Hippocampal formation (tissue), 2 donors: ENCODE measurements at places on chromosomes 3 and 15.

- no peak for DNase-seq
These were observed 60.7 kb downstream of the CACNA1D start for GRCh38 chr3:53555068-53555588.

- DNase-seq: no peak
These were observed 72.8 kb upstream of the ANKRD34C start for GRCh38 chr15:79209690-79210089.

DNA sequence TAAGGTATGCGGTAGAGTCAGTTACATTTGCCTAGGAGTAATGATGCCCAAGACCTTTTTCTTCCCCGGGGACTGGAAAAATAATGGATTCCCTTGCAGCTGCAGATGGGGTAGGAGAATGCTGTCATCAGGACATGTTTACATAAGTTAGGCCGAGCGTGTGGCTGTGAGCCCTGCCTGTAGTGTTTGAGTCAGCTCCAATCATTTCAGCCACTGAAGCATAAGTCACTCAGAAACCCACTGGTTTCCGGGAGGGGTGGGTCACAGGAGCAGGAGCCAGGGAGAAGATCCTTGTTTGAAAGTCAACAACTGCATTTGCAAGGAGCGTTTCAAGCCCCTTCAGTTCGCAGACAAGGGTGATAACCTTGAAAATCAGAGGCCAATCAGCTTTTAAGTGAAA lies 562.3 kb downstream of the MCTP2 start:
- DNase-seq: no peak

- no peak for DNase-seq
These were observed 81.7 kb downstream of the TAMM41 start for GRCh38 chr3:11764931-11765363.

GRCh38 chr3:43132870-43133636 lies 27.2 kb upstream of the POMGNT2 start:
- no peak for DNase-seq

DNA sequence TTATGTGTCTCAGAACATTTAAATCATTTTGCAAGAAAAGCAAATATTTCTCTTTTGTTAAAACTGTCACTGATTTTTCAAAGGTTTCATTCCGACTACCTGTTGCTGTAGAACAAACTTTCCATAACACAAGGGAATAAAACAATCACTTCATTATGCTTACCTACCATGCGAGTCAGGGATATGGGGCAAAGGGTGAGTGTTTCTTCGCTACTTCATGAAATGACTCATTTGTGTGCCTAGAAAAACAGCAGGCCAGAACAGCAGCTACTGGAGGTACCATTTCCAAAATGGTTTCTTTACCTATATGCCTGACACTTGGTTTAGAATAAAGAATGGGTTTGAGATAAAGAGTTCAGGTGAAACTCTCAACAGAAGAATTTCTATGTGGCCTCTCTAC lies 712.5 kb downstream of the PLOD2 start:
- no peak for DNase-seq

GRCh38 chr3:169186596-169186995 lies 476.9 kb downstream of the MECOM start:
- DNase-seq: no peak

DNA sequence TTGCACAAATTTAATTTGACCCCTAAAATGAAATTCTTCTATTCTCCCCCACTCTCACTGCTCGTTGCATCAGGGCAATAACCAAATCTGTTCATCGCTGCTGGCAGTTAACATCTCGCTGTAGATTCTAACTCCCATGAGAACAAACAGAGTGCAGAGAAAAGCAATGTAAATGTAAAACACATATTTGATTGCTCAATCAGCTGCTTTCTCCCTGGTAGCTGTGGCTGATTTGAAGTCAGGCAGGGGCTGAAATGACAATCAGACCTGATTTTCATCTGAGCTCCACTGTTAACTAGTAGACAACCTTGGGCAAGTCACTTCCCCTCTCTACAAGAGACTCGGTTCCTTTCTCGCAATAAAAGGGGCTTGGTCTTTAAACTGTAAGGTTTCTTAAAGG lies 119.8 kb upstream of the CPNE4 start:
- no peak for DNase-seq

- DNase-seq: no peak
These were observed 675.1 kb downstream of the NLGN1 start for GRCh38 chr3:174072675-174073074.

DNA sequence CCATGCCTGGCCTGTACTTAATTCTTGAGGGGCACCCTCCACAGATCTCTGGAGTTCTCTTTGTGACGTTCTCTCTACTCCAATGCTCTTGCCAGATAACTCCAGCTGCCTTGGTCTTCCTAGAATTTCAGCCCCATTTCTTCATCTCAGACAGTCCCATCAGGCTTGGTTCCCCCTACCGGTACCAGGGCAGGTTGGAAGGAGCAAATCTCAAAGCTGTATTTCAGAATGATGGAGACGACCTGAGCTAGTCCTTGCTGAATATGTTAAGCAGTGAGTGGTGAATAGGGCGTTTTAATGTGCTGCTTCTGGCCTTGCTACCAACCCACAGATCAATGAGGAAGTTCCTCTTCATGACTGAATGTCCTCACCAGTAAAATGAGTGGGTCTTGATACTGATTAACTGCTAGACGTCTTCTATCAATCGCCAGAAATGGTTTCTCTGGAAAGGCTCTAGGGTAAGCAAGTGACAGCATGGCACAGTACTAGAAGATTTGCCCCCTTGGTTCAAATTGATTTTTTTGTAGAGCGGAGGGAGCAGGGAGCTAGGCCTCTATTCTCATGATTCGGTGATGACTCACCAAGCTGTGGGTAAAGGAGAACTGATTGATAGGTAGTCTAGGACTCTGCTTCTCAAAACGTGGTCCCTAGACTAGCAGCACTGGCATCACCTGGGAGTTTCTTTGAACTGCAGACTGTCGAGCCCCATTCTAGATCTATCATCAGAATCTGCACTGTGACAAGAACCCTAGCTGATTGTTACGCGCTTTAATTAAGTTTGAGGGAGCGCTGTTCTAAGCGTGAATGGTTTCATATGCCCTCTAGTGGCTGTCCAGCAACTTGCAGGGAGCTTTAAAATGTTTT lies 67.8 kb downstream of the UBP1 start:
- DNase-seq: peak; percentile 48

DNA sequence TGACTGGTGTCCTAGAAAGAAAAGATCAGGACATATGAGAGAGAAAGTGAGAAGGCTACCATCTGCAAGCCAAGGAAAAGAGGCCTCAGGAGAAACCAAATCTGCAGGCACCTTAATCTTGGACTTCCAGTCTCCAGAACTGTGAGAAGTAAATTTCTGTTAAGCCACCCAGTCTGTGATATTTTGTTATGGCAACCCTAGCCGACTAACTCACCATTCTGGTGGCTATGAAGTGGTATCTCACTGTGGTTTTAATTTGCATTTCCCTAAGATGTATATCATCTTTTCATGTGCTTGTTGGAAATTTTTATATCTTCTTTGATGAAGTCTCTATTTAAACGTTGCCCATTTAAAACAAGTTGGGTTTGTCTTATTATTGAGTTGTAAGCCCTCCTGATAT lies 40.6 kb downstream of the ILDR1 start:
- no peak for DNase-seq

DNA sequence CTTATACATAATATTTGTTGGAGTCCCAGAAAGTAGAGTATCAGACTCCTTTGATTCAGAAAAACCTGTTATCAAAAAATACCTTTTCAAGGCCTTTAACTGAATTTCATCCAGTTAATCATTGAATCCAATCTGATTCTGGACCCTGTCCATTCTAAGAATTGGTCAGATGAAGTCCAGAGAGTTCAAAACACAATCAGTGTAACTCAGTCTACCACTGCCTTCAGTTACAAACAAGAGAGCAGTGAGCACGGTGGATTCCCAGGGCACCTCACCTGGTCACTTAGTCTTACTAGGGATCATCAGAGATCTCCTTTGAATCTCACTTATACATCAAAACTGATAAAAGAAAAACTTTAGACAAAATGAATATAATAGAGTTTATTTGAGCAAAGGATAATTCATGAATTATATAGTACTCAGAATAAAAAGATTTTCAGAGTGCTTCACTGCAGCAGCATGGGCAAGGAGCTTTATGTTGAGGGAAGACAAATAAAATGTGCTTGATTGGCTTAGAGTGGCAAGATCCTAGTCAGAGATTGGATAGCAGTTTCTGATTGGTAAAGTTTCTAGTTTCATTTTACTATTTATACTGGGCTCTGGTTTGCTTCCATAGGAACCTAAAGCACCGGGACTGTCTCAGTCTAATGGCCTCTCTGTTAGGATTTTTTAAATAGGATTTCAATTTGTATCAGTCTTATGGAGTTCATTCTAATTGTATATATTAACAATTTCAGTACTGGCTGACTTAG lies 474.9 kb upstream of the GOLIM4 start:
- DNase-seq: no peak

- no peak for DNase-seq
These were observed 182.8 kb downstream of the KCNAB1 start for GRCh38 chr3:156303001-156303707.

DNA sequence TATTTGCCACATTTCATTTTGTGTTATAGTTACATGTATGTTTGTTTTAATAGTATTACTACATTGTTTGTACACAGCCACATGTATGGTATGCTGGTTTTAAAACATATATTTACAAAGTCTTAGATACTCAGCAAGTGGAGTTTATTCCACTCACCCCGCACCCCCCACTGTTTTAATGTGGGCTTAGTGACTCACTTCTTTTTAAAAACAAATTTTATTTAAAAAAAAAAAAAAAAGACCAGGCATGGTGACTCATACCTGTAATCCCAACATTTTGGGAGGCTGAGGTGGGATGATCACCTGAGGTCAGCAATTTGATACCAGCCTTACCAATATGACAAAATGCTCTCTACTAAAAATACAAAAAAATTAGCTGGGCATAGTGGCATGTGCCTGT lies 26.9 kb upstream of the TJP1 start:
- DNase-seq: no peak

DNA sequence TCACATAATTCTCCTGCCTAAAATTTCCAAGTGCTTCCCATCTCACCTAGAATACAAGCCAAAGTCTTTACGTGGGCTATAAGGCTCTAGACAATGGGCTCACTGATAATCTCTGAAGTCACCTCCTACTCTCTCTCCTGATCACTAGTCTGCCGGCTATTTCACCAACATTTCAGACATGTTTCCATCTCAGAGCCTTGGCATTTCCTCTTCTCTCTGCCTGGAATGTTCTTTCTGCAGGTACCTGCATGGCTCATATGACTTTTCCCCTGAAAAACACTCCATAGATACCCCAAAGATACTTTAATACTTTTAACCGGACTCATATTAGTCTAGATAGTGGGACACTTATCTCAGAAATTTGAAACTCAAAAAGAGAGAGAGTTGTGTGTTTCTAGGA lies 32.7 kb downstream of the CD200 start:
- DNase-seq: no peak

DNA sequence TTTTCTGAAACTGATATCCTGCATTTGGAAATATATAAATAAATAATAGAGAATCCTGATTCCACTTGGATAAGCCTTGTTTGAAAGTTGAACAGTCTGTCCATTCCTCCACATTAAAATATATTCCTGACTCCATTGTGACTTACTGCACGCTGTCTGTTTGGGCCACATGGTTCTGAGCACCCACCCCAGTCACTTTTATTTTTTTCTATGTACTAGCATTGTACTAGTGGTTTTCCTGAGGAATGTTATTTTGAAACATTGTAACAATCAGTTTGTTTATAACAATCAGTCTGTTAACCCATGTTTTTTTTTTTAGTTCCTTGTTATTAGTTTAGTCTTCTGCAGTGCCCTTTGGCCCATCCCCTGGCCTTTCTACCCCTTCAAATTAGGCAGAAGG lies 87.4 kb upstream of the CCNL1 start:
- DNase-seq: no peak

- DNase-seq: no peak
These were observed 1.6 kb downstream of the C3orf38 start for GRCh38 chr3:88151358-88151757.

- DNase-seq: no peak
These were observed 38.2 kb downstream of the B3GALNT1 start for GRCh38 chr3:161066930-161067329.

- no peak for DNase-seq
These were observed 421.6 kb upstream of the CBLB start for GRCh38 chr3:106290304-106290997.

DNA sequence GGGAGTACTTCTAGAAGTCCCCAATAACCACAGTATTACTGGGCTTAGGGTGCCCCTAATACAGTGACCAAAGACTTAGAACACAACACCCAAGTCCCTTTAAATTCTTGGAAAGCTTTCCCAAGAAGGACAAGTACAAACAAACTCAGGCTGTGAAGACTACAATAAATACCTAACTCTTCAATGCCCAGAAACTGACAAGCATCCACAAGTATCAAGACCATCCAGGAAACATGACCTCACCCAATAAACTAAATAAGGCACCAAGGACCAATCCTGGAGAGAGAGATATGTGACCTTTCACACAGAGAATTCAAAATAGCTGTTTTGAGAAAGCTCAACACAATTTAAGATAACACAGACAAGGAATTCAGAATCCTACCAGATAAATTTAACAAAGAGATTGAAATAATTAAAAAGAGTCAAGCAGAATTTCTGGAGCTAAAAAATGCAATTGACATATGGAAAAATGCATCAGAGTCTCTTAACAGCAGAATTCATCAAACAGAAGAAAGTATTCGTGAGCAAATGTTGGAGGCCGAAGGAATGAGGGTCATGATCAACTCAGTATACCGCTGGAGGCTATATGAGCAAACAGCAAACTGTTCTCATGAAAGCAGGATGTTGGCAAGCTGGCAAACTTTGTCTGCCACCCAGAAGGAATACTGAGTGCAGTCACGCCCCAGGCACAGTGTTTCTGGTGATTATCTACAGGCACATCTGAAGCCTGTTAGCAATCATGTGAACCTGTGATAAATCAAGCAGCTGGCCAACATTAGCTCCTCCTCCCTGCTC lies 87.0 kb upstream of the NECTIN3 start:
- no peak for DNase-seq

GRCh38 chr3:126353694-126354321 lies 3.4 kb downstream of the KLF15 start:
- DNase-seq: no peak

GRCh38 chr3:98657457-98657856 lies 64.0 kb upstream of the CPOX start:
- DNase-seq: no peak

DNA sequence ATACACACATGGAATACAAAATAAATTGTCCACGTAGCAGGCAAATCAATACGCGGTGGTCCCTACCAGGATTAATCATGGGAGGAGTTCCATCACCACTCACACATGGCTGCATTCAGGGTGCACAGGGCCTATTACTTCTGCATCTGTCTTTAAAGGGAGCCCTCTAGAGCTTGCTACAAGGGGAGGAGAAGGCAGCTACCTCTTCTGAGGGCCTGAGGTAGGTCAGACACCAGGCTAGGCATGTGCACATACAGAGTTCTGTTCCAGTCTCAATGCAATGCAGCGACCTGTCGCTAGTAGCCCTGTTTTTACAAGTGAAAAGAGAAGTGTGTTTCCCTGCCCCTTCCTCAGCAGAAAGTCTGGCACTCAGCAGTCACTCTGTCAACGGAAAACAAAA lies 102.7 kb downstream of the ROBO2 start:
- no peak for DNase-seq
